NCI-H1694 (cell line): ENCODE measurements at places on chromosomes 16 and 17.

DNA sequence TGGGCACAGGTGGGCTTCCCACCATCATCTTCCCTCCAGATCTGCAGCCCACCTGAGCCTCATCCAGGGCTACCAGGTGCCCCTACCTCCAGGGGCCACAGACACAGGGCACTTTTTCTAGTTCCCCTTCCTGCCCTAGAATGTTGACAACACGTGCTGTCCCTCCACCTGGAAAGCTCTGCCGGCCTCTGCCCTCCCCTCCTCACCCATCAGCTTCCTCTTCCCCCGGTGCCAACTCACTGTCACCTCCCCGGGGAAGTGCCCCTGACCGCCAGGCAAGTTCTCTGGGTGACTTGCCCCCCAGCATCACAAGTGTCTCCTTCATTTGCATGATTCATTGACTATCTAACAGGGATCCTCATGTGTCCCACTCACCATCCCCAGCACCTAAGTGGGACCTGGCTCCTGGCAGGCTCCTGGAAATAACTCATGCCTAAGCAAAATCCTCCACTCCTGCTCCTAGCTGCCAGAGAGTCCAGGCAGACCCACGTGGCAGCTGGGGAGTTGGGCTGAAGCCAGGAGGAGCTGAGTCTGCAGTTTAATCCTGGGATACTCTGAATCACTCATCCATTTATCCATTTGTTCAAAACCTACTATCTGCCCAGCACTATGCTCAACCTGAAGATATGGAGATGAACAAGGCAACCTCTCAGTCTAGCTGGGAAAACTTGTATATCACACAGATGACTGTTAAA, 304.4 kb downstream of the FOXL1 start:
- DNase-seq = no peak

DNA sequence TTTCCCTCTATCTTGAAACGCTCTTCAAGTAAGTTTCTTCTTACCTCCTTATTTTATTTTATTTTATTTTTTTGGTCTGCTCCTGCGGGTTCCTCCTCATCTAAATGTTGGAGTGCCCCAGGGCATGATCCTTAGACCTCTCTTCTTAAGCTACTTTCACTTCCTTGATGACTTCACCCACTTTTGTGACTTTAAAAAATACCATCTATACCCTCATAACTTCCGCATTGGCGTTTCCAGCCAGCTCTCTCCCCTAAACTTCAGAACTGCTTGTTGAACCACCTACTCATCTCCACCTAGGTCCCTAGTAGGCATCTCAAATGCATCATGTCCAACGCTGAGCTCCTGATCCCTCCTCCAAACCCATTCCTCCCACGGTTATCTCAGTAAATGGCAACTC, 51.4 kb upstream of the NFAT5 start:
- no peak for DNase-seq

GRCh38 chr17:49505854-49506253, 10.8 kb downstream of the NGFR start:
- DNase-seq = no peak

- DNase-seq = no peak
Observed at GRCh38 chr17:36705283-36705795, 104.0 kb downstream of the MRM1 start.

GRCh38 chr17:7894866-7895265, 6.3 kb downstream of the CHD3 start:
- no peak for DNase-seq

- no peak for DNase-seq
Observed at GRCh38 chr16:17520561-17520960, 49.8 kb upstream of the XYLT1 start.

GRCh38 chr17:76544546-76545365, 4.9 kb downstream of the PRCD start:
- DNase-seq = no peak

DNA sequence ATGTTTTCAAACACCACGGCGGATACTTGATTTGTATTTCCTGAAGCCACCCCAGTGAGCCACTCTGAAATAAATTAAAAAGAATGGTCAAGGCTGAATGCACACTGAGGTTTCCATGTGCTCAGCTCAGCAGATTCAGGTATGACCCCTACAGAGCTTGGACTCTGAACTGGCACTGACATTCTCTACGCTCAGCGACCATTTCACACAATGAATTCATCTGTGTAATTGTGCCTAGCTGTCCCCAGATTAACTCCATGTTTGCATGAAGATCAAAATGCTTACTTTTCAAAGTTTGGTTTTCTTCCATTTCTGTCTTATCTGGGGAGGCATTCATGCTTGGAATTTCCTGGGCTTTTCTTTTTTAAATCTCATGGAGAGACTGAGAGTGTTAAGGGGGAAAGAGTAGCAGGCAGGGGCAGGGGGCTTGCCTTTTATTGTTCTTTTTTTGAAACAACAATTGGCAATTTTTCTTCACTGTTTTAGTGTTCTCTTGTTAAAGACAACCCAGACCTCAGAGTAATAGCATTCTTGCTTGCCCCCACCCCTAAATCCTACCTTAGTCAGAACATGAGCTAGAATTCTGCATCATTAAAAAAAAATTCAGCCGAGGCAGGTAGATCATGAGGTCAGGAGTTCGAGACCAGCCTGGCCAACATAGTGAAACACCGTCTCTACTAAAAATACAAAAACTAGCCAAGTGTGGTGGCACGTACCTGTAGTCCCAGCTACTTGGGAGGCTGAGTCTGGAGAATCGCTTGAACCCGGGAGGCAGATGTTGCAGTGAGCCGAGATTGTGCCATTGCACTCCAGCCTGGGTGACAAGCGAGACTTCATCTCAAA, 85.5 kb upstream of the HNF1B start:
- DNase-seq = no peak
